ENCODE measurements at places on chromosomes 3 and 15.
A peak's percentile ranks its signal among the peaks of the same experiment; 100 is the strongest.

DNA sequence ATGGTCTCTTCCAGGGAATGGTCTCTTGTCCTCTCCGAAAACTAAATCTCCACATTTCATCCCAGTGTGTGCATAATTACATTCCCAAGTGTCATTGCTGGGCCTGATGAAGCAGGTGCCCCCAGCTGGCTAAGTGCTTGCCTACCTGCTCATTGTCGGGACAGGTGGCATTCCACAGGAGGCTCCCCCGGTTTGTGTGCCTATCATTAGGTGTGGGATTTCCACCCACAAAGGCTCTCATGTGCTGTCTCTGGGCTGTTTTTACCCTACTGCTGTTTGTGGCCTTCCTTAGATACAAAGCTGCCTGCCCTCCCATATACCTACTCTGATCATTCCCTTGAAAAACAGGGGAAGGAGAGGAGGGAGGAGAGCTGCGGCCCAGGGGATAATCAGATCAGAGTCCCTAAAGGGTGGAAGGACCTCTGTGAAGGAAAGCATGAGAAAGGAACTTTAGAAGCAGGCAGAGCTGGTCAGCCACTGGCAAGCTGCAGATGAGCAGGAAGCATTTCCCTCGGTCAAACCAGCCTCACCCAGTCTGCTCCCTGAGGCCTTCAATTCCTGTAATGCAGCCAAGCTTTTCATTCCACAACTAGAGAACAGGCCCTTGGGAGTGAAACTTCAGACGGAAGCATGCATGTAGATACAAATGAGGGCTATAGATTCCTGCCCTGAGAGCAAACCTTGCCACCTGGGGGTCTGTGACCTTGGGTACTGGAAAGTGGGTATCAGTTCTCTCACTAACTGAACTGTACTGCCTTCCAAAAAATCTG, 60.7 kb upstream of the HEG1 start:
- no peak for DNase-seq

GRCh38 chr3:189646853-189647542, 15.8 kb downstream of the TP63 start:
- no peak for DNase-seq

DNA sequence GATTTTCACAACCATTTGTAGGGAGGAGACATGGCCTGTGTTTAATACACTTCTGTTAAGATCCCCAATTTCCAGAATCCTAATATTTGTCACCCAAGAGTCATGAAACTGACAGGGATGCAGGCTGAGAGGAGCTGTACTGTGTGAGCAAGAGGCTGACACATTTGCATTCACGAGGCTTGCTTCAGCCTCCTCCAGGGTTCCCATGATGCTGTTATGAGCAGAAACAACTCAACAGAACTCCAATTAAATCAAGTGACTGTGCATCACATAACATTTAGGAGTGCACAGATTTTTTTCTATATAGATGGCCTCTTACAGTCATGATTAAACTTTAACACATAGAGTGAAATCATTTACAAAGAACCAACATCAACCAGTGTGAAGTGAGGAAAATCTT, 292.3 kb upstream of the STT3B start:
- no peak for DNase-seq

- no peak for DNase-seq
Measured at GRCh38 chr15:76342058-76342381, 5.4 kb downstream of the ISL2 start.

DNA sequence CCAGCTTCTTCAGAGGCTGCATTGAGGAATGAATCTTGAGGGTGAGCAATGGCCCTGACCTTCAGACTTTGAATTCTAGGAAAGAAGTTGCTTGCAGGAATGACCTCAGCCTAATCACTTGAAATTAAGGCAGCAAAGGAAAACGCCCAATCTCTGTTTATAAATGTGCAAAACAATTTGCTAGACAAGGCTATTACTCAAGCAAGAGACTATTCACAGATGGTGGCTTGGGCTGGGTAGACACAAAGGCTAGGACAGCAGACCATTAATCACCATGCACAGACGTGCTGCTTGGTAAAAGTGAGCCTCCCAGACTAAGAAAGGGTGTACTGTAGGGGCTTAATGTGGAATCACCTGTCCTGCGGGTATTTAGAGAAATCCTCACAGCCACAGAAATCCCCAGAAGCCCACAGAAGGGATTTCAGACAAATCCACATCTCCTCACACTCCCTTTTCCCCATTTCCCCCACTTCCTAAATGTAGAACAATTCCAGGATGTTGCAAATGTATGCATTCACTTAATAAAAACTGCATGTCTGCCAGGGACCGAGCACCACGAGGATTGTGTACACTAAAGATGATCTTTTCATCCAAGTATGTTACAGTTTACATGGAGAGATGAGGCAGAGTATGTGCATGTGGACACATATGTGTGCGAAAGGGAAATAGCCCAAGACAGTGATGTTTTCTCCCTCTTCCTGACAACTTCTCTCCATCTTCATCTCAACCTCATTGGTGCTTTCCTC, 259.5 kb downstream of the THSD4 start:
- DNase-seq: no peak

GRCh38 chr3:184160456-184160855, 5.3 kb downstream of the DVL3 start:
- no peak for DNase-seq

- peak; percentile 47 for DNase-seq
Measured at GRCh38 chr15:59532770-59533379, 78.7 kb upstream of the GCNT3 start.

- DNase-seq: no peak
Measured at GRCh38 chr3:55750525-55750924, 263.4 kb upstream of the WNT5A start.

DNA sequence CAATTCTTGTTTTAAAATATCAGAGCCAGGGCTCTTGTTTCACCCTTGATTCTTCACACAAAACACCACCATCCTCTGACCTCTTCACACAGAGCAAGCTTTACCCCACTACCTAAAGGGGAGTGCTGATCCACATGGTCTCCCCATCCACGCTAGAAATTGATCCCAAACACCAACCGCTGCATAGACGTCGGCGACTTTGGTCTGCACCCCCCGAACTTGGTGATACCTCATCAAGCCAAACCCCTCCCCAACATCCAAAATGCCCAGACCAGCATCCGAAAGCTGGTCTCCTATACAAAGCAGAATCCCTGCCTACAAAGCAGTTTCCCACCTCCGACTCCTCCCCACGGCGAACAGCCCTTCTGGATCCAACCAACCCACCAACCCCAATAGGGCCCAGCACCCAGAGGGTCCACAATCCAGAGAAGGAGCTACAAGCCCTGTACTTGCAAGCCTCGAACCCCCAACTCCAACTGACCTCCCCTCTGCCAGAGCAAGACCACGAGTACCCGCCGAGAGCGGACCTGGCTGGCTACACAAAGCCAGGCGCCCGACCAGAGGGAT, 25.8 kb upstream of the MTHFS start:
- no peak for DNase-seq

DNA sequence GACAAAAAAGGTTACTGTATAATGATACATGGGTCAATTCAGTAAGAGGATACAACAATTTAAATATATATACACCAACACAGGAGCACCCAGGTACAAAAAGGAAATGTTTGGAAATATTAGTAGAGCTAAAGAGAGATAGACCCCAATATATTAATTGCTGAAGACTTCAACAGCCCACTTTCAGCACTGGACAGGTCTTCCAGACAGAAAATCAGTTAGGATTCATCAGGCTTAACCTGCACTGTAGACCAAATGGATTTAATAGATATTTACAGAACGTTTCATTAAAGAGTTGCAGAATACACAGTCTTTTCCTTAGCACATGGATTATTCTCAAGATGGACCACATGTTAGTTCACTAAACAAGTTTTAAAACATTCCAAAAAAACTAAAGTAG, 845.9 kb upstream of the GBE1 start:
- no peak for DNase-seq

- DNase-seq: no peak
Measured at GRCh38 chr15:81358248-81358647, 15.8 kb downstream of the TMC3 start.

- no peak for DNase-seq
Measured at GRCh38 chr3:67624078-67624477, 30.3 kb downstream of the SUCLG2 start.

DNA sequence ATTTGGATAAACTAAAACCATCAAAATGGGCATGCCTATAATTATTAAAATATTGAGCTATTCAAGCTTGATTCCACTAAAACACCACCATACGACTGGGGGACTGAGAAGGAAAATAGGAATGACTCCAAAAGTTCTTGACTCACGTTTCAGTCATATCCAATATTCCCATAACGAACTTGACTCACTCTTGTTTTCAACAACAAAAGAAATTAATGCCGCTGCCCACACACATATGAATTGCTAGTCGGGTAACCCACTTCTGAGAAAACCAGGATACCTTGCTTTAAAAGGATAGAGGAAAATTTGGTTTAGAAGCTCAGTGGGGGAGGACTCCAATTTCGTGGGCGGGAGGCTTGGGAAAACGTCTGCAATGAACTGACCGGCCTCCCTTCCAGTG, 5.2 kb downstream of the HTR3C start:
- DNase-seq: no peak

DNA sequence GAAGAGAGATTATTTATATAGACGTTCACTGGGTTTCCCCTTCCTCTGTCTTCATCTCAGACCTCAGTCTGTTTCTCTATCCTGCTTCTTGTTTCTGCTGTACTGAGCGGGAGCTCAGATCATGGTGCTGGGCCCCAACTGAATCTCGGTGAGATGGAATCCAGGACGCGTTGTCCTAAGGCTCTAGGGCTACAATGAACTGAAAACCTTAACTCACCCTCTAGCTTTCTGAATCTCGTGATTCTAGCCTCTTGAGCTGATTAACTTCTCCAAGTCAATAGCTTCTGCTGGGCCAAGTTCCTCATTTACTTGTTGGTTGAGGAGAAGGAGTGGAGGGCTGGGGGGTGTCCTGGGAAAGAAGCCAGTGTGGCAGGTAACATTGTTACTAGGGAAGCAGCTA, 32.7 kb upstream of the MAP3K13 start:
- no peak for DNase-seq

DNA sequence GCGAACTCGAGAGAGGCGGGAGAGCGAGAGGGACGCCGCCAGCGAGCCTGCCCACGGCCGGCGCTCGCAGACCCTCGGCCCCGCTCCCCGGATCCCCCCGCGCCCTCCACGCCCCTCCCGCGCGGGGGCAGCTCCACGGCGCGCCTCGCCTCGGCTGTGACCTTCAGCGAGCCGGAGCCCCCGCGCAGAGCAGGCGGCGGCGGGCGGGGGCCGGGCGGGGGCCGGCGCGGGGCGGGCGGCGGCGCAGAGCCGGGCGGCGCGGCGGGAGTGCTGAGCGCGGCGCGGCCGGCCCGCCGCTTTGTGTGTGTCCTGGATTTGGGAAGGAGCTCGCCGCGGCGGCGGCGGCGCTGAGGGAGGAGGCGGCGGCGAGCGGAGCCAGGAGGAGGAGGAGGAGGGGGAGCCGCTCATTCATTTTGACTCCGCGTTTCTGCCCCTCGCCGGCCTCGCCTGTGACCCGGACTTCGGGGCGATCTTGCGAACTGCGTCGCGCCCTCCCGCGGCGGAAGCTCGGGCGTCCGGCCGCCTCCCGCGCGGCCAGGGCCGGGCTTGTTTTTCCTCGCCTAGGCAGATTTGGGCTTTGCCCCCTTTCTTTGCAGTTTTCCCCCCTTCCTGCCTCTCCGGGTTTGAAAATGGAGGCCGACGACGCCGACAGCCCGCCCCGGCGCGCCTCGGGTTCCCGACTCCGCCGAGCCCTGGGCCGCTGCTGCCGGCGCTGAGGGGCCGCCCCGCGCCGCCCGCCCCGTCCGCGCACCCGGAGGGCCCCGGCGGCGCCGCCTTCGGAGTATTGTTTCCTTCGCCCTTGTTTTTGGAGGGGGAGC, 524 bp downstream of the IGF1R start:
- peak; percentile 78 for DNase-seq

DNA sequence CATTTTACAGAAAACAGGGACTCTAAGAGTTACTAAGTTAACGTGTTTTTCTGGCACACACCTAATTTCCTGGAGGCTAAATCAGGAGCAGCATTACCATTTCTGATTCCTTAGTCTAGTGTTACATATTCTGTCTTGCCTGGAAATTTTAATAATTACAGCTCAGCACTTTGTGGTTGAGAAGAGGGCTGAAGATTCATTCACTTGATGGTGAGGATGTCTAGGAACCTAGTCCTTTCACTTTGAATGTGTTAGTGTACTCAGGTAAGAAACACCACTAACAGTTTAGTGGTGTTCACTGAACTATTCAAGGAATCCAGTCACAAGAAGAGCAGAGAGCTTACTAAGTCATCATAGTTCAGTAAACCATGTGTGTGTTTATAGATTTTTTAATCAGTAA, 102.8 kb downstream of the STT3B start:
- DNase-seq: no peak

- DNase-seq: no peak
Measured at GRCh38 chr3:144324076-144324475, 352.5 kb downstream of the DIPK2A start.

DNA sequence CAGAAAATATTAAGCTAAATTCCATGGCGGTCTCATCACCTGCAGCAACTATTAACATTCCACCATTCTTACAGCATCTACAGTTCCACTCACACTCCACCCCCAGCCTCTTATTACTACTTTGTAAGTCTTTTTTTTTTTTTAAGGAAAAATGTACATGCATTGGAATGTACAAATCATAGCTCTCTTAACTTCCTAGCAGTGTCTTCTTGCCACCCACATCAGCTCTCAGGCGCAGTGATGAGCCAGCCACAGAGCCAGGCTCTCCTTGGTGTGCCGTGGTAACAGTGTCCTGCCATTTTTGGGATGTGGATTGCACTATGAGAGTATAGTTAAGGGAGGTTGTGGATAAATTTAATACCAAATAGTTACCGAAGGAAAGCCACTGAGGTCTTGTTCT, 17.8 kb downstream of the ABHD17C start:
- no peak for DNase-seq

- DNase-seq: no peak
Measured at GRCh38 chr3:16739541-16740105, 134.4 kb upstream of the DAZL start.

DNA sequence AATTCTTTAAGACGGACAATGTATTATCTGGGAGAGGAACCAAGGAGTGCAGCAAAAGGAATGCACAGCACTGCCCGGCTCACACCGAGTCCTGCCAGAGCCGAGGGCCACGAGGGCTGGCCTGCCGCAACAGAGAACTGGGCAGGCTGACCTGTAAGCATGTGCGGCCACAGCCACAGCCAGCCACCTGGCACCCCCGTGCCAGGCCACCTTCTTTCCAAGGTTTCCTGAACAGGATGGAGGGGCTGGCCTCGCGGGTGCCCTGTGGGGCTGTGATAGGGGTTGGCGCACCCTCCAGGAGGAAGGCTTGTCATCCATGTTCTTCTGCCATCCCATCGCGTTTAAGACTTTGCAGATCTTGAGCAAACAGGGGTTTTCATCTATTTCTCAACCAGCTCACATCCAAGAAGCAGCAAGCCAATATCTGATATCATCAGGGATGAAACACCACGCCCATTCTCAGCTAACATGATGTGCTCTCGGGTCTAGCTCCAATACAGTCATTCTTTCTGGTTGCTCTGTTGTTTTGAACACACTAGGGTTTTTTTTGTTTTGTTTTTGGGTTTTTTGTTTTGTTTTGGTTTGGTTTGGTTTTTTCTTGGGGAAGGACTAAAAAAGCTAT, 10.2 kb downstream of the CA12 start:
- DNase-seq: peak; percentile 47

- no peak for DNase-seq
Measured at GRCh38 chr15:43406808-43407207, 35.9 kb downstream of the TUBGCP4 start.
